H7 (cell line): ENCODE measurements at places on chromosomes 3 and 15. TPM values are rescaled to one million over a fixed set of nuclear protein-coding genes. Genes with fewer than 3 reads are reported as not detected.
A peak's percentile ranks its signal among the peaks of the same experiment; 100 is the strongest.

DNA sequence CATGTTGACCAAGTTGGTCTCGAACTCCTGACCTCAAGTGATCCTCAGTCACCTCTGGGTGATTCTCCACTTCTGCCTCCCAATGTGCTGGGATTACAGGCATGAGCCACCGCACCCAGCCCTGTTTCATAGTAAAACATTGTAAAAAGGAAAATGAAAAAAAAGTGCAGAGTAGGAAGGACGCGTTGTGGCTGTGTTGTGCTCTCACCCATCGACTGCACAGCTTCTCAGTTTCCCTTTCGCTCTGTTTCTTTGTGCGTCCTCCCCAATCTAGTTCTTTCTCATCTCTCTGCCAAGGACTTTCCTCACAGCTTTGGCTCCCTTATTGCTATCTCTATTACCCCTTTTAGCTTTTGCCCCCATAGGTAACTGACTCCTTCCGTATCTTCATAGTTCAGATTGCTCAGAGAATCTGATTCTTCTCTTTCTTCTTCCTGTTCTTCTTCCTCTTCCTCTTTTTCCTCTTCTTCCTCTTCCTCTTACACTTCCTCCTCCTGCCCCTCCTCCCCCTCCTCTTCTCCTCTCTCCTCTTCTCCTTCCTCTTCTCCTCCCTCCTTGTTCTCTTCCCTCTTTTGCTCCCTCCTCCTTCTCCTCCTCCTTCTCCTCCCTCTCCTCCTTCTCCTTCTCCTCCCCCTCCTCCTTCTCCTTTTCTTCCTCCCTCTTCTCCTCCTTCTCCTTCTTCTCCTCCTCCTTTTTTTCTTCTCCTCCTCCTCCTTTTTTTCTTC is 81.1 kb upstream of the VGLL4 start:
- no peak for DNase-seq

- DNase-seq: no peak
Observed at GRCh38 chr3:72892081-72892775, 4.4 kb downstream of the GXYLT2 start.

GRCh38 chr3:127043731-127044510 is 61.0 kb downstream of the PLXNA1 start:
- DNase-seq: no peak

- DNase-seq: no peak
Observed at GRCh38 chr3:42505849-42506410, 3.5 kb downstream of the VIPR1 start.

DNA sequence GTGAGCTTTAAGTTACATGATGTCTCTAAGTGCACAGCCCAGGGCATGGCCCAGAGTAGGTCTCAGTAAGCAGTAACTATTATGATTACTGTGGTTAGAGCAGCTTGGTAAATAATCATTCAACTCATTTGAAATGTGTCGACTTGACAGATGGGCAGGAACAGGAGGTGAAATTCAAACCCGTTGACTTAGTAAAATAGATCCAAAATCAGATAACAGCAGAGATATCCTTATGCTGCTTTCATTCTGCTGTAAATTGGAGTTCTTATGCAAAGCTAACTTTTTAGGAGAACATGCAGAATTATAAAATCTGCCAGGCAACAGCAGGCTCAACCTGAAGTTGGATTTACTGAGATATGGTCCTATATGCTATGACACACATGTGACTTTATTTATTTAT is 118.7 kb upstream of the KLHL25 start:
- no peak for DNase-seq

DNA sequence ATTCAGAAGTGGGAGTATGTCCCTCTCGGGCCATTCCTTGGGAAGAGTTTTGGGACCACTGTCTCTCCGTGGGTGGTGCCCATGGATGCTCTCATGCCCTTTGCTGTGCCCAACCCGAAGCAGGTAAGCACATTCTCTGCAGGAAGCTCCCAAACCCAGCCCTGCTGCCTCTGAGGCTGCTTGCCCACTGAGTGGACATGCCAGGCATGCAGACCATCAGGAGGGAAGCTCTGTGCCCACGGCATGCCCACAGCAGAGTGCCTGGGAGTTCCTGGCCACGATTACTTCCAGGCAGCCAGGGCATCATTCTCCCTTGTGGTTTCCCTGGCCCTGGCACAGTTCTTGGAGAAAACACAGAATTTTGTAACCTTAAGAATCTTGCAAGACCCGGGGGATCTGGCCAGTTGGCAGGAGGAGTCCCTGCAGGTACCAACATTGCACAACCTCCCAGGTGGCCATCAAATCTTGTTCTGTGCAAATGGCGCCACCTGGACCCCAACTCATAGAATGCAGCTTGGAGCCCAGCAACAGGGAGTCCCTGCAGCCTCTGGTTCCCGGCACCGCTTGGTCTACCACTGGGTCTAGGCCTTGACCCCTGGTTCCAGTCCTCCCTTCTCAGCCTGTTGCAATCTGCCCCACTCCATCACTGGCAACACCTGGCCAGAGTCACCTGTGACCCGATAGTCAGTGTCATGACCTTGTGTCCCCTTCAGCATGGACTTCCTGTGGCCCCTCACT is 20.4 kb downstream of the FAH start:
- peak; percentile 87 for DNase-seq

SLC6A20 gene
- 0.10 and 0.37 TPM in 2 replicates for total RNA-seq
